Stimulated activated naive CD8-positive, alpha-beta T cell treated with anti-CD3 and anti-CD28 coated beads, Interleukin-15, Interleukin-2, amounts not matched to agents 100 U/mL and 50 U/mL, for 24 hours (primary cell): ENCODE measurements at places on chromosomes 3 and 15.

DNA sequence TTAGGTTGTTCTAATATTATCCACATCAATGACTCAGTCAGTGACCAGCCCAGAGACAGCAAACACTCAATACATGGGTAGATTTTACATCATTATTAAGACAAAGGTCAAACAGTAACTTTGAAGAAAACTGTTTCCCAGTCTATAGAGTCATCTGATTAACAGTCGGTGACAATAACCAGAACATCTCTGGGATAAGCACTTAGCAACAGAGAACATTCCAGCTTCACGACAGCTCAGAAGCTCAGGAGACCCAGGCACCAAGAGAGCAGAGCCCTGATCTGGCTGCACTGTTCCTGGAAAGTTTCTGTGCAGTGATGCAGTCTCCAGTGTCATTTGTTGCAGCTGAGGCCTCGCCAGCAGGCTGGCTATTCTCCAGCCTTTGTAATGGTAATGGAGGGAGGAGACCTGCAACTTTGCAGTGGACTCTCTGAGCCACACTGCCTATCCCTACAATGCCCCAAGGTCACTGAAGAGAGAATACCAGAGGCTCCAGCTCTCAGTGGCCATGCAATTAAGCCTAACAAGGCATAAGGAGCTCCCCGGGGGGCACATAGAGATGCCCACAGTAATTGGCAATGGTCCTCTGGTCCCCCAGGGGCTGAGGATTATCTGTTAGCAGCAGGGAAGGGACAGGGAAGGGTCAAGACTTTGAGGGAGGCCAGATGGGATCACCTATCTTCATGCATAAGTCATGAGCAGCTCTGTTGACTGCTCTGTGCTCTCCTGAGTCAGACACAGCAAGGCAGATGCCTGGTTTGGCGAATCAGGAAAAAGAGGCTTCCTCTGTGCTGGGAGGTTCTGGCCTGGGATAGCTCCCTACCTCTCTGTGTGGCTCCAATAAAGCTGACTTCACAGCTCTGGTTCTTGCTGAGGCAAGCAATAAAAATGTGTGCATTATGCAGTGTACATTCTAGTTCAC, 163.6 kb downstream of the CTNNB1 start:
- DNase-seq: no peak

DNA sequence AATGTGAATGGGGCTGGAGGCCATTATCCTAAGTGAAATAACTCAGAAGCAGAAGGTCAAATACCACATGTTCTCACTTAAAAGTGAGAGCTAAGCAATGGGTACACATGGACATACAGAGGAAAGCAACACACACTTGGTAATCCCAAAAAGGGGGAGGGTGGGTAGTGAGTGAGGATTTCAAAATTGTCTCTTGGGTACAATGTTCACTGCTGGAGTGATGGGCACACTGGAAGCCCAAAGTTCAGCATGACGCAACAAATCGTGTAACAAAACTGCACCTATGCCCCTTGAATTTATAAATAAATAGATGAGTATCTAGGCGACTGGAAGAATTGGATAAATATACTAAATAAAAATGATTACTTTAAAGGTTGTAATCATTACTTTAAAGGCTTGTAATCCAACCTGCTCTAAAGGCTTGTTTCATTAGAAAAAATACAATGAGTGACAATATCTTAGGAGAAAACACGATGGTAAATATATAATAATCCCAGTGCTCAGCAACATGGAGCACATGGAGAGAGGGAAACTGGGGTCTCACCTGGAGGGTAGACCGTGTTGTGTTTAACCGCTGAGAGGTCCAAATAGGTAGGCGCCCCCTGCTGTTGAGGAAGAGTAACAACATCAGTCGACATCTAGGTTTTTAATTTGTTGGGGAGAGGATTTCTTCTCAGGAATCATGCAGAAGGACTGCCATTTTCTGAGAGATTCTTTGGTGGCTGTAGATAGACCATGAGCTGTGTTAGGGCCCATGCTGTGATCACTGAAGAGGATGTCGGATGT, 78.5 kb upstream of the ROBO1 start:
- DNase-seq: no peak

GRCh38 chr15:68488966-68489365, 57.0 kb upstream of the ITGA11 start:
- DNase-seq: no peak

DNA sequence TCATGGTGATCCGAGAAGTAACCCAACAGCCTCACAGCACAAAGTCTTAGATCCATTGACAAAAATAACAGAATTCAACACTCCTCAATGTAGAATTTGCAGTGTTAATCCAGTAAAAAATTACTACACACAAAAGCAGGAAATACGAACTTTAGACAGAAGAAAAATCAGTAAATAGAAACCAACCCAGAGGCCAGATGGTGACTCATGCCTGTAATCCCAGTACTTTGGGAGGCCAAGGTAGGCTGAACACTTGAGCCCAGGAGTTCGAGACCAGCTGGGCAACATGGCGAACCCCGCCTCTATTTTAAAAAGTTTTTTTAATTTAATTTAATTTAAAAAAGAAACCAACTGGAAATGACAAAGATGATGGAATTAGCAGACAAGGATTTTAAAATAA, 36.1 kb downstream of the SELENOT start:
- no peak for DNase-seq

- DNase-seq: peak; percentile 19
Measured at GRCh38 chr3:127467391-127467790, 123.1 kb downstream of the TPRA1 start.

DNA sequence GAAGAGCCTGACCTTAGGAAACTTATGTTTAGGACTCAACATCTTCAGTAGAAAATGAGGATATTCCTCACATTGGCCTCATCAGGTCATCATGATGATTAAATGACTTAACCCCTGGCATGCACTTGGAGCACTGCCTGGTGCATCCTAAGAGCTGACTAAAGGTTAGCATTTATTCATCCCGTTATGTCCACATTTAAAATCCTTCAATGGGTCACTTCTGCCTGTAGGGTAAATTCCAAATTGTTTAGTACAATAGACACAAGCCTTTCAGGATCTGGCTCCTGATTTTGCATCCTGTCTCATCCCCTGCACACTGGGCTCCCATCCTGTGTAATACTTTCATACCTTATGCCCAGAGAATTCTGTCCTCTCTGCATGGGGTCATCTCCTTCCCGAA, 195.2 kb upstream of the MCTP2 start:
- DNase-seq: no peak

DNA sequence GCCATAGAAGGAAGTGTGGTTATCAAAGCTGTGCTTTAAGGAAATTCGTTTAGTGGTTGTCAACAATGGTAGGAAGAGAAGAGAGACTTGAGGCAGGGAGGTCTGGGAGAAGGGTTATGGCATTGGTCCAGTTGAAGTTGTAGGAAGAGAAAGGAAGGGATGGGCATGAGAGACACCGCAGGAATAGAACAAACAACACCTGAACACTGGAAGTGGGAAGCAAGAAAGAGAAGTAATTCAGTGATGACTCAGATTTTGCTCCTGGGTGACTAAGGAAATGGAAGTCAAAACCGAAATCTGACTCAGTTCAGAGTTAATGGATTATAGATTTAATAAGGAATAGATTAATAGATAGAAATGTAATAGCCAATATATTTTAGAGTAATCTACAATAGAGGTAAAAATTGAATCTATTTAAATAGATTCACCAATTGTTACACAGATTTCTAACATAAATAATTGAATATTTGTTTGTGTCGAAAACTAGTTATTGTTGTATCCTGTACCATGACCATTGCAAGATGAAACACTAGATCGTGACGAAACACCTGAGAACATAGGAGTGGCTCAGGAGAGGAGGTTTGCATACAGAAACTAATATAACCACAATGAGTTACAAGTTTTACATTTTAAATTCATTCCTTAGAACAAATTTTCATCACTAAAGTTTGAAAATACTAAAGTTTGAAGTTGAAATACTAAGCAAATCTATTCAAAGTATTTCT, 36.0 kb downstream of the THBS1 start:
- no peak for DNase-seq

DNA sequence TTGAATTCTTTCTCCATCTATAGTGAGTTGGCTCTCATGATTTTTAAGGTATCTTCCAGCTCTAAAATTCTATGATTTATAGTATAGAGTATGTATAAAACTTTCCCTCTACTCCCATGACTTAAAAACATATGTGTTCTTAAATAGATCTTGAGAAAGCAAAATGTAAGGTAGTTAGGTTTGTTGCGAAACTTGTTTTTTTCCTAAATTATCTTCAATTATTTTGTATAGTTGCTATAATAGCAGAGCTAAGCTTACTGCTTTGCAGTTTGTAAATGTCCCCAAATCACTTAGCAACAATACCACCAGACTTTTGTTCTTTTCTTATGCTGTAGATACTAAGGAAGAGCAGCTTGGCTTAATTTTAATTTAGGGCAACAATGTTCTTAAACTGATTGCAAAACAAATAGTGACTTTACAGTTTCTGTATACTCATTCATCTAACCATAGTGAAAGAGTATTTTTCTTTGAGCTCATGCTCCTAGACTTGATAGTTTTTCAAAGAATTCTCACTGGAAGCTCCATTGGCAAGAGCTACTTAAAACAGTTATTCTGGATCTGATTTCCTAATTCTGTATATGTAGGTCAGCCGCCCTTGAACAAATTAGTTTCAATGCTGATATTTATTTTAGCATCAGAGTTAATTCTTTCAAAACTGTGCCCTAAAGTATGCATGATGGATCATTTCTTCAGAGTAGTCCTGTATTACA, 61.2 kb downstream of the LYSMD4 start:
- no peak for DNase-seq

DNA sequence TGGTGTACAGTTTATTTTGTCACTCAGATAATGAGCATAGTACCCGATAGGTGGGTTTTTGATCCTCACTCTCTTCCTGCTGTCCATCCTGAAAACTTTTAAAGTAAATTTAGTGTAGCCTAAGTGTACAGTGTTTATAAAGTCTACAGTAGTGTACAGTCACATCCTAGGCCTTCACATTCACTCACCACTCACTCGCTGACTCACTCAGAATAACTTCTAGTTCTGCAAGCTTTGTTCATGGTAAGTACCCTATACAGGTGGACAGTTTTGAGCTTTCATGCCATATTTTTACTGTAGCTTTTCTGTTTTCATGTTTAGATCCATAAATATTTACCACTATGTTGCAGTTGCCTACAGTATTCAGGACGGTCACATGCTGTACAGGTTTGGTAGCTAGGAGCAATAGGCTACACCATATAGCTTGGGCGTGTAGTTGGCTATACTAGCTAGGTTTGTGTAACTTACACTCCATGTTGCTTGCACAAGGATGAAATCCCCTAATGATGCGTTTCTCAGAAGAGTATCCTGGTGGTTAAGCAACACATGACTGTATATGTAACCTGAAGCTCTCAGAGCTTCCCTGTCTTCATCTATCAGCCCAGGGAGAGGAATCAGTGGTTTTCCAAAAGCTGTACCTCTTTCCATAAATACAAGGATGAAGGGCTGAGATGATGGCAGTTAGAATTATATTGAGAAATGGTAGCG, 87.6 kb upstream of the SLC25A26 start:
- DNase-seq: no peak

DNA sequence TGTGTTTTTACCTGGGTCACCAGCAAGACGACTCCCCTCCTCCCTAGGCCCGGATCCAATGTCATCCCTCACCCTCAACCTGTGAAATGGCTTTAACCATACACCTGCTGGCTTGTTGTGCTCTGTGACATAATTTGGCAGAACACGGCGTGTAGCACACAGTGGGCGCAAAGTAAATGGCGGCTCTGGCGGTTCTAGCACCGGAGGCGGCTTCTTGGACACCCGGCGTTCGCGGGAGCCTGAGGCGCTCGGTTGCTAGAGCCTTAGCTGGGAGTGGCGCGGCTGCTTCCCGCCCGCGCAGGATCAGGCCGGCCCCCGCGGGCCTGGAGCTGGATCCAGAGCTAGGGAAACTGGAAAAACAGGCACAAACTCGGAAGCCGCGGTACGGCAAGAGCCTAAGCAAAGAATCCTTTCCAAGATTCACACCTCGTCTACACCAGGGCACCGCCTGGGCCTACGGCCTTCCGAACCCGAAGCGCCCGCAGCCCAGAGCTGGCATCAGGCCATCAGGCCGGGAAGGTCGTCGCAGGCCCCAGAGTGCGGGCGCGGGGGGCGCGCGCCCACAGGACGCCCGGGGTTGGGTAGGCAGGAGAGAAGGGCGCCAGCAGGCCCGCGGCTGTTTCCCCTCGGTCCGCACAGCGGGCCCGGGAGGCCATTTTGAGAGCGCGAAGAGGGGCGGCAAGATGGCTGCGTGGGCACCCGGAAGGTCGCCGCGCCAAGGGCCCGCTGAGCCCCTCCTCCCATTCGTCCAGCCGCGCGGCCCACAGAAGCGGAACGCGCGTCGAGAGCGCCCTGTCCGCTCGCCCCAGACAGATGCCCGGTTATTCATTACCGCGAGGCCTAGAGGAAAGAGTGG, 43.9 kb upstream of the POLG start:
- DNase-seq: no peak

GRCh38 chr3:25707268-25707926, 42.7 kb upstream of the TOP2B start:
- DNase-seq: no peak

DNA sequence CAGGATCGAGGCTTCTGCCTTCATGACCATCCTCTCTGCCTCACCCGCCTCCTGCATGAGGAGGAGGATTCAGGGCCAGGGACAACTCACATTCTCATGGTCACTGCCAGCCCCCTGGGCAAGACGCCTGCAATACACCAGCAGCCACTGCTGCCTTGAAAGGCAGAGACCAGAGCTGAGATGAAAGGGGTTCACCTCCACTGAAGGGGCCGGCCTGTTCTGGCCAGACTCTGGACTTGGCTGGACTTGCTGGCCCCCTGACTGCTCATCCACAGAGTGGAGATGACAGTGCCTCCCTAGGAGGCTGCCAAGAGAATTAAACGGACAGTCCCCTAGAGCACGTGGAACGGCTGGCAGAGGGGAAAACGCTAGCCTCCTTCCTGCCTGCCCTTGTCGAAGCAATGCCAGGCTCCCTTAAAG, 35.2 kb downstream of the MGLL start:
- DNase-seq: no peak

GRCh38 chr3:148367756-148368155, 329.9 kb upstream of the AGTR1 start:
- no peak for DNase-seq

GRCh38 chr3:123165163-123165562, 36.6 kb upstream of the SEC22A start:
- DNase-seq: no peak

DNA sequence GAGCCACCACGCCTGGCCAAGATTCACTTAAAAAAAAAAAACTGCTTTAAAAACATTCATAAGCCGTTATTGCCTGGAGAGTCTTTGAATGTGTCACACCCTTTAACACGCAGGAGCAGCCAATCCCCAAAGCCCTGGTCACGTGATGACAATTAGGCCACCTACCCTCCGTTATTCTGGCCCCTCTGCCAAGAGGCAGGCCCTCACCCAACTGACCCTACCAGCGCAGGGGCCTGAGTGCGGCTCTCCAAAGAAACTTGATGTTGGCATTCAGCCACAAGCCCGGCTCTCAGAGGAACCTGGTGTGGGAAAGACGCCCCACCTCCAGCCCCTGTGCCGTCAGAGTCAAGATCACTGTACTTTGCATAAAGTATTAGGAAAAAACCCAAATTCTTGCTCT, 11.6 kb upstream of the MUC4 start:
- DNase-seq: no peak

- DNase-seq: no peak
Measured at GRCh38 chr3:124512881-124513609, 217.2 kb upstream of the UMPS start.
